ENCODE measurements at places on chromosomes 4 and X. TPM values are rescaled to one million over a fixed set of nuclear protein-coding genes. Genes with fewer than 3 reads are reported as not detected.

The APLN gene
- not detected for total RNA-seq

The CXCL5 gene
- total RNA-seq: not detected

The SLC10A7 gene
- 26.8 TPM for total RNA-seq

The LINC00632 gene
- total RNA-seq: 2.4 TPM

The KIT gene
- 1.2 TPM for total RNA-seq

The GLRA2 gene
- total RNA-seq: not detected

The NIPAL1 gene
- total RNA-seq: 3.3 TPM

The C1GALT1C1 gene
- total RNA-seq: 29.5 TPM

The NAP1L3 gene
- total RNA-seq: 5.7 TPM

The SHROOM3 gene
- not detected for total RNA-seq

The FAM90A26 gene
- not detected for total RNA-seq

The ATOH1 gene
- not detected for total RNA-seq

DNA sequence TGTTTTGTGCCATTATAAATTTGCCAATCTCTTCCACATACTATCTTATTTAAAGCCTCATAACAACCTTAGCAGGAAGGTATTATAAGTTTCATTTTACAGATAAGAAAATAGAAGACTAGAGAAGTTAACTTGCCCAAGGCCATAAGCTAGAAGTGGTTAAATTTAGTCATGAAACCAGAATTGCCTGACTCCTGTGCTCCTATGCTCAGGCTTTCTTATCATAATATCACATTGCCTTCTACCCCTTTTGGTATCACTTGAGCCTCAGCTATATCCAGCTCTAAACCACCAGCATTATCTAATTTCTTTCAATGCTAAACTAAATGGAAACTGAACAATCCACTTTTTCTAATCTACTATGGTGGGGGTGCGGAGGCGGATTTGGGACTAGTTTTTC, 164.7 kb downstream of the GBA3 start:
- DNase-seq: no peak

- DNase-seq: no peak
Measured at GRCh38 chr4:169312690-169313422, 42.1 kb upstream of the SH3RF1 start.

- no peak for DNase-seq
Measured at GRCh38 chr4:74397748-74398426, 32.9 kb downstream of the EREG start.

DNA sequence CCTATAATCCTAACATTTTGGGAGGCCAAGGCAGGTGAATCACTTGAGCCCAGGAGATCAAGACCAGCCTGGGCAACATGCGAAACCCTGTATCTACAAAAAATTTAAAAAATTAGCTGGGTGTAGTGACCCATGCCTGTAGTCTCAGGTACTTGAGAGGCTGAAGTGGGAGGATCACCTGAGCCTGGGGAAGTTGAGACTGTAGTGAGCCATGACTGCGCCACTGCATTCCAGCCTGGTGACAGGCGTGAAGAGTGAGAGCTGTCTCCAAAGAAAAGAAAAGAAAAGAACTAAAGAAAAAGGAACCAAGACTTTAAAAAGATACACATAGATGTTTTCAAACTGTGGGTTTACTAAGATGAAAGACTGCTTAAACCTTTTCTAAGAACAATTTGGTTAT, 129.0 kb downstream of the SPCS3 start:
- no peak for DNase-seq

- peak; percentile 52 for DNase-seq
Measured at GRCh38 chr4:80201252-80202151, 4.2 kb downstream of the PRDM8 start.

- DNase-seq: no peak
Measured at GRCh38 chr4:54144661-54145171, 44.8 kb downstream of the GSX2 start.

GRCh38 chrX:41189156-41189555, 103.9 kb downstream of the USP9X start:
- DNase-seq: no peak

DNA sequence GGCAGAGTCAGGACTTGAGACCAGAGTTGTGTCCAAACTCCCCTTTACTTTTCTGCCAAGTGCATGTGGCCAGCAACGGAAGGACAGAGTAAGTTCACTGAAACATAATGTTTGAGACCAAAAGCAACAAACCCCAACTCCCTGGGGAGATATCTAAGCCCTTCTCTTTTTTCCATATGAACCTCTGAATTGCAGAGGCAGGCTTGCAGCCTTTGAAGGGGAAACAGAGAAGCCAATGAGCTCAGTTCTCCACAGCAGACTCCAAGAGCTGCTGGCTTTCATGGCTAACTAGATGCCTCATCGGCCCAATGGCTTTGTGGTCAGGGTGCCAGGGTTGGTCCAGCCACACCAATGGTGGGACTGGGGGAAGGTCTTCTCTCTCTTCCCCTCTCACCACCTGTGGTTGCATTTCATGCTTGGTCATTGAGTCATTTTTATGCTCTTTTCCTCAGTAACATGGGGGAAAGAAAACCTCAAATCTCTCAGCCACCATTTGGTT, 34.0 kb downstream of the STARD8 start:
- DNase-seq: no peak

DNA sequence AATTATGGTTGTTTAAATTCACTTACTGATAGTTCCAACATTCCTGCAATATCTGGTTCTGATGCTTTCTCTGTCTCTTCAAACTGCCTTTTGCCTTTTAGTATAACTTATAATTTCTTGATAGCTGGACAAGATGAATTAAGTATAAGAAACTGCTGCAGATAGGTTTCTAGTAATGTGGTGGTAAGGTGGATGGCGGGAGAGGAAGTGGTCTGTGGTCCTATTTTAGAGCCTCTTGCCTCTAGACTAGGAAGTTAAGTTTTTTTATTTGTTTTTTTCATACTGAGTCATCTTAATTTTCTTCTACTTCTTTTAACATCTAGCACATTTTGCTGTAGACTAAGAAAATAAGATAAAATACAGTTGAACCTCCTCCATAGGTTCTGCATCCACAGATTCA, 310.0 kb downstream of the SLITRK2 start:
- no peak for DNase-seq

GRCh38 chr4:53489279-53489889, 101.9 kb downstream of the LNX1 start:
- DNase-seq: no peak

DNA sequence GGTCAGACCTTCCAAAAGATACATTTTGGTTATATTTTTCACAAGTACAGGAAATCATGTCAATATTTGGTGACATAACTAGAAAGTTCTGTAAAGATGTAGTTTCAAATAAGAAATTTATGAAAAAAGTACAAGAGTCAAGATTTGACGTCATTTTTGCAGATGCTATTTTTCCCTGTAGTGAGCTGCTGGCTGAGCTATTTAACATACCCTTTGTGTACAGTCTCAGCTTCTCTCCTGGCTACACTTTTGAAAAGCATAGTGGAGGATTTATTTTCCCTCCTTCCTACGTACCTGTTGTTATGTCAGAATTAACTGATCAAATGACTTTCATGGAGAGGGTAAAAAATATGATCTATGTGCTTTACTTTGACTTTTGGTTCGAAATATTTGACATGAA, 536 bp downstream of the UGT2B7 start:
- DNase-seq: no peak

GRCh38 chr4:155705664-155706063, 39.0 kb downstream of the GUCY1A1 start:
- no peak for DNase-seq

- DNase-seq: no peak
Measured at GRCh38 chr4:59650861-59651260, 1549.3 kb upstream of the ADGRL3 start.

GRCh38 chrX:2931612-2932011, 2.5 kb upstream of the ARSD start:
- no peak for DNase-seq

DNA sequence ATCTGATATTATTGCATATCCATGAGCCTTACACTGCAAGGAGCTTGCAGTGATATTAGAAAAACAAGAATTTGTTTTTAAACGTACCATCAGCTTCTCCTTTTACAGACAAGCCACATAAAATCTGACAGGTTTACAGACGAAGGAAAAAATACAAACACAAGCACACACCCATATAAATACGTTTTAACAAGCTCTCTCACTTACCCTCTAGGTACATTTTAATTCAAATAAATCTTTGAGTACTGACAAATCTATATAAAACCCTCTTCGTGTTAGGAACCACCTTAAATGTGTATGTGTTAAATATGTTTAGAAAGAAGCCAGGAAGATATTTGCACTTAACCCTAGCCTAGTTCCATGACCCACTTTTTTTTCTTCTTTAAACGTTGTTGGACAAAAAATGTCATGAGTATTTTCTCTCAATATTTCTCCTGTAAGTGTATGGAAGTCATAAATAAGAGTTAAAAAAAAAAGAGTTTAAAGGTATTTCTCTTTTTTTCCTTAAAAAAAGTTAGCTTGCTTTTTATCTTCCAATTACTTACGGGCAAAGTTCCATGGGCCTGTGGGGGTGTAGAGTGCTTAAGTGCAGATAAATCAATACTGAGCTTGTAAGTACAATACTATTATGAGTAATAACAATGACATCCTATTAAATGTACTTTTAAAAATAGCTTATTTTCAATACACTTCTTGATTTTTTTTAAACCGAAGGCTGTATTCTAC, 1.5 kb downstream of the ARAP2 start:
- no peak for DNase-seq

DNA sequence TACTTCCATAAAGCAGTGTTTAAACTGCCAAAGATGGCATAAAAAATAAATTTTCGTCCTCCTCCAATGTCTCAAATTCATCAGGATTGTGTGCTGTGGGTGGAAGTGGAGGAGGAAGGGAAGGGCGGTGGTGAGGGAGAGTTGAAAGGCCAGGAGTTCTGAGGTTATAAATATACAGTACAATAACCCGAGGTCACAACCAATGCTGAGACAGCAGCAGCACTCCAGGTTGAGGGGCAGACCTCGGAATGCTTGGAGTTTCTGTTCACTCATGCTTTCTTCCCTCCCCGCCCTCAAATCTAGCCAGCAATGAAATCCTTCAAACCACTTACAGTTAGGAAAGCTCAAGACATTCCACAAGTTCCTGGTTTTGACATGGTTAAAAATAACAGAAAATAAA, 134.0 kb upstream of the SMAD1 start:
- no peak for DNase-seq

- DNase-seq: no peak
Measured at GRCh38 chr4:2348786-2349185, 69.7 kb downstream of the ZFYVE28 start.

GRCh38 chr4:70564033-70564432, 28.0 kb upstream of the AMBN start:
- no peak for DNase-seq

DNA sequence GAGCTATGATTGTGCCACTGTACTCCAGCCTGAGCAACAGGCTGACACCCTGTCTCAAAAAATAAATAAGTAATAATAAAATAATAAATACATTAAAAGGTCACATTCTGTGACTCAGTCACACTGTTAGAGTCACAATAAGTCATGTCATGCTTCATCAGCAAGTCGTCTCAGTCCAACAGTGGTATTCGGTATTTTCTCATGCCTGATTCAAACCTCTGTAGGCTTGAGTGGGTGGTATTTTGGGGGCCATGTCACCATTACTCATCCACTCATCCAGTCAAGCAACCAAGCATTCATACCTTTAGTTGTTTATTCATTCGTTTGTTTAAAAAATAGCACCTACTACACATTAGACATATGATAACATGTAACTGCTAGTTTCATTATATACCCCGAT, 46.9 kb downstream of the SUPT20HL2 start:
- no peak for DNase-seq

- no peak for DNase-seq
Measured at GRCh38 chr4:169745291-169745690, 12.5 kb downstream of the HPF1 start.

- peak; percentile 57 for DNase-seq
Measured at GRCh38 chrX:7925867-7926472, 1.2 kb downstream of the PNPLA4 start.

DNA sequence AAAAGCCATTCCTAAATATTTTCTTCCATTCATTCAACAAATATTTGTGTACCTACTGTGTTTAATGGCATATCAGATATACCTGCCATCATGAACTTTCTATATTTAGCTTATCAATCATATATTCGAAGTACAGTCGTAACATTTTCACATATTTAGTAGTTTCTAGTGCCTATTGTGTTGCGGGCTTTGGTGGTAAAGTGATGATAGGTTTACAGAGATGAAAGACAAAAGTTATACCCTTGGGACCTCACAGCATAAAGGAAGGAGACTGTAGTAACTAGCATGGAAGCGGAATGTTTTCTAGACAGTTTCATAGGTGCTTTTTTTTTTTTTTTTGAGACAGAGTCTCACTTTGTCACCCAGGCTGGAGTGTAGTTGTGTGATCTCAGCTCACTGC, 39.5 kb downstream of the RBPJ start:
- no peak for DNase-seq

DNA sequence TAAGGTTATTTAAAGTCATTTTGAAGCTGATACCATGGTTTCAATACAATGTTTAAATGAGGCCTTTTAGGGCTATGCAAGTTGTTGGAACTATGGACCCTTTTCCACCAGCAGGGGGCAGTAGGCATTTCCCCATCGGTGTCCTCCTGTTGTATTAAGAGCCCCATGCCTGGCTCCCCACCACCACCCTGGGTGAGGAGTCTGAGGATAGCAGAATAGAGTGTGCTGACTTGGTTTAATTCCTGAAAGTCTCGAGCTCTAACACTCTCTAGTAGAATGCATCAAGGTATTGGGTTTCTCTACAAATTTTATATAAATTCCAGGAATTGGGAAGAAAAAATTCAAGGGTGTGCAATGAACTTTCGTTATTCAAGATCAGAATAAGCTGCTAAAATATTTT, 234.8 kb upstream of the JADE1 start:
- DNase-seq: peak; percentile 64

GRCh38 chr4:167652267-167652666, 418.0 kb upstream of the SPOCK3 start:
- DNase-seq: no peak

GRCh38 chrX:101229170-101229569, 9.6 kb downstream of the DRP2 start:
- DNase-seq: no peak

- no peak for DNase-seq
Measured at GRCh38 chr4:170083541-170083940, 6.2 kb downstream of the AADAT start.

GRCh38 chr4:84857296-84857695, 109.2 kb downstream of the WDFY3 start:
- DNase-seq: no peak
